Mesenchymal stem cell (in vitro differentiated cells and primary cell): ENCODE measurements at places on chromosomes 7 and 10.

DNA sequence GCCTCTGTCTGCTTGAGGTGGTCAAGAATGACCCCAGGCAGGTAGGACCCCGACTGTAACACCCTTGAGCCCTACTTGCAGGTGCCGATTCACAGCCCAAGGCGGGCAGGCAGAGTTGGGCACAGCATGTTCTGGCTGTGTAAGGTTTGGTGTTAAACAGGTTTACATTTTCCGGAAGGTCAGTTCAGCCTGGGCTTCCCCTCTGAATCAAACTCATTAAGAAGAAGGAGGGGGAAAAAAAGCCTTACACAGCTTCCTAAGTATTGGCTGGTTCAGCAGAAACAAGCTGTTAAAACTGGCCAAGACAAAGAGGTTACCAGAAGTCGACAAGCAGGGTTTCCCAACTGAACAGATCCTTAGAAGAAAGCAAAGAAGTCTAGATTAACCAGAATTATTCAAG lies 132.7 kb downstream of the PRPF18 start:
- DNase-seq, result no peak

DNA sequence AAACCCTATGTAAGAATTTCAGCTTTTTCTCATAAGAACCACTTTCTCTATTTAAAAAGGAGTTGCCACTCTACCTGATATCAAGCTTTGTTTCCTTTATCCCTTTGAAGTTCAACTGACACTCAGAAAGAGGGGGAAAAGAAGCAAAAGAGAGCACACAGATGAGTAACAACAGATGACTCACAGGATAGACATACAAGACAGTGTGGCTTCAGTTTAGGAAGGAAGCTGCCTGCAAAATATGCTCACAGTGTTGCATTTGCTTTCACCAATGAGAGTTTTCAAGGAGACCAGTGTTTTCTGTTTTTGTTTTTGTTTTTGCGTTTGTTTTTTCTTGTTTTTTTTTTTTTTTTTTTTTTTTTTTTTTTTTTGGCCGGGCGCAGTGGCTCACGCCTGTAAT lies 1181.6 kb downstream of the DNAJB9 start:
- peak; percentile 3 for DNase-seq

- DNase-seq, result no peak
These were observed 22.1 kb upstream of the GLCCI1 start for GRCh38 chr7:7946486-7946885.

GRCh38 chr10:122710576-122710975 lies 10.9 kb upstream of the C10orf120 start:
- DNase-seq, result no peak

DNA sequence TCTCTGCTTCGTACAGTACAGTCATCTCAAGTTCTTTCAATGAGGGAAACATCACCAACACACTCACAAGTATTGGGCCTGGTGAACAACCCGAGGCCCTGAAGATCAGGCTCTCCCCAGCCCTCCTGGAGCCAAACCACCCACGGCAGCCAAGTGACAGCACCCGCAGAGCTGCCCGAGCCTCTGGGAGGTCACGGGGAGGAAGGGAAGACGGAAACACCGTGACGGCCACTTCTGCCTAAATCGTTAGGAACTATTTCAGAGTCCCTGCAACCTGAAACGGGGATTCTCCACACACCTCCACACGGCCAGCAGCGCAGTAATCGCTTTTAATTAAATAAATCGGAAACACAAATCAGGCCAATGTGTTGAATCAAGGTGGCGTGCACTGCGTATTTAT lies 222.6 kb downstream of the MAD1L1 start:
- no peak for DNase-seq

GRCh38 chr10:127196282-127197153 lies at the start of gene INSYN2A:
Gene INSYN2A (minus strand): TSS chr10:127196591. CDS start chr10:127176395, 20,196 bp downstream.
- DNase-seq, result peak; percentile 58

- no peak for DNase-seq
These were observed 124.4 kb downstream of the DOCK4 start for GRCh38 chr7:112081778-112082177.

GRCh38 chr7:157136372-157136771 lies 2.4 kb upstream of the UBE3C start:
- peak; percentile 68 for DNase-seq

DNA sequence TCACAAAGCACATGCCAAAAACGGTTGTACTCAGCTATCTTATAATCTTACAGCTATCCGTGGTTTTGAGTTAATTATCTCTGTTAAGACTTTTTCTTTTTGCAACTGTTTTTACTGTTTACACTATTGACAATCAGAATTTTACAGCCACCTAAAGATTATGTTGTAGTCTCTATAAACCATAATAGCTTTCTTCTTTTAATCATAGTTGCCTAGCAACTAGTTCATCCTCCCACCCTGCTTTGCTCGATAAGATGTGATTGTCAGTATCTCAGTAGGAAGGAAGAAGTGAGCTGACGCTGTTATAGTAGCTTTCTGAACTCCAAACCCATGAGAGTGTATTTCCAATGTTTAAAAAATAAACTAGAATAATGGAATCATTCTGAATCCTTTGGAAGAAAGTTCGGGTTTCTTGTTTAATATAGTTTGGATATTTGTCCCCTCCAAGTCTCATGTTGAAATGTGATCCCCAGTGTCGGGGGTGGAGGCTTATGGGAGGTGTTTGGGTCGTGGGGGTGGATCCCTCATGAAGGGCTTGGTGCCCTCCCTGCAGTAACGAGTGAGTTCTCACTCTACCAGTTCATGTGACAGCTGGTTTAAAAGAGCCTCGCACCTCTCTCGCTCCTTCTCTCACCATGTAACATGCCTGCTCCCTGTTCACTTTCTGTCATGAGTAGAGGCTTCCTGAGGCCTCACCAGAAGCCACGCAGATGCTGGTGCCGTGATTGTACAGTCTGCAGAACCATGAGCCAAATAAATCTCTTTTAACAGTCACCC lies 68.1 kb downstream of the SVOPL start:
- no peak for DNase-seq

- no peak for DNase-seq
These were observed 36.5 kb downstream of the MCU start for GRCh38 chr10:72728462-72728861.

DNA sequence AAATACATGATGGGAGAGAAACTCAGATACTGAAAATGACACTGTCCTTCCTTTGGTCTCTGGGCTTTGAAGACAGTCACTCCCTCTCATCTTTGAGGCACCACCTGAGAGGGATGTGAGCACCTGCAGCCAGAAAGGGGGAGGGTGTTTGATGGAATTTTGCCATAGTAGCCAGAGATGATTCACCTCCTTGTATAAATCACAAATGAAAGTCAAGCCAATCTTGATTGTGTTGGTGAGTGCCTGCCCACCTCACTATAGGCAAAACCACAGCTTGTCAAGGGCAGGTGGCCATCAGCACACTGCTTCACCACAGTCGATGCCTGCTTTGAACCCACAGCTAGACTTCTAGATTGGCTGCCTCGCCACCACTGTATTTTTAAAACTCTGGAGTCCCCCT lies 48.2 kb downstream of the PON1 start:
- DNase-seq, result no peak

- no peak for DNase-seq
These were observed 44.1 kb upstream of the MXI1 start for GRCh38 chr10:110163192-110163773.

- DNase-seq, result no peak
These were observed 13.9 kb upstream of the PRXL2A start for GRCh38 chr10:80394358-80394916.

GRCh38 chr10:3612183-3613001 lies 172.6 kb downstream of the KLF6 start:
- DNase-seq, result no peak

DNA sequence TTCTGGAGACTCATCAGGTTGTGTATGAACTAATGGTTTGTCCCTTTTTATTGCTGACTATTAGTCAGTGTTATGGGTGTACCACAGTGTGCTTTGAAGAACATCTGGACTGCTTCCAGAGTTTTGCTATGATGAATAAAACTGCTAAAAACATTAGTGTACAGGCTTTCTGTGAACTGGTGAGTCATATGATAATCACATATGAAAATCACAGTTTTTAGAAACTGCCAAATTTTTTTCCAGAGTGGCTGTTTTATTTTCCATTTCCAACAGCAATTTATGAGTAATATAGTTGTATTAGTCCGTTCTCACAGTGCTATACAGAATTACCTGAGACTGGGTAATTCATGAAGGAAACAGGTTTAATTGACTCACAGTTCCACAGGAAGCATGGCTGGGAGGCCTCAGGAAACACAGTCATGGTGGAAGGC lies 281.2 kb upstream of the VSTM2A start:
- DNase-seq, result no peak

DNA sequence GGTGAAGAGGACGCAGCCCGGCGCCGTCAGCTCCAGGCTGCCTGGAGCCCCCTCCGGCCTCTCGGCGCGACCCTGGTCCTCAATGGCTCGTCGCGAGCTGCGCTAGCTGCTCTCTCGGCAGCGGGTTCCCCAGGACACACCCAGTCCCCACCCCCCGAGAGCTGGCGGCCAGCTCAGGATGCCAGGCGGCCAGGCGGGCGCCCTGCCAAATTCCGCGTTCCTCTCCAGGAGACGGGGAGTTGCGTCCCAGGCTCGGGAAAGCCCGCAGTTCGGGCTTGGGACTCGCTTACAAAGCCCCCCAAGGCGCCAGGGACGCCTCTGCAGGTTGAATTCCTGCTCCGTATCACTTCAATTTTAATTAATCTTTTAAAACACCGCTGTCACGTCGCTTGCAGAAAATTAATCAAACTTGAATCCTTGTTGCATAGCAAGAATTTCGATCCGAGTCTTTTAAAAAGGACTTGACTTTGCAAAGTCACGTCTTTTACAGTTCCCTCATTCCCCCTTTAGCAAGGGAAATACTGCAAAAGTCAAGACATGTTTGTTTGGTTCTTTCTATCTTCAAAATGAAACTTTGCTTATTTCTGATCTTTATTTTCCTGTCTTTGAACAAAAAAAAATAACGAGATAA lies 28.2 kb downstream of the SKIDA1 start:
- DNase-seq, result peak; percentile 84

- DNase-seq, result no peak
These were observed 366.2 kb downstream of the PCDH15 start for GRCh38 chr10:54434782-54435181.

GRCh38 chr10:33494694-33495265 lies 160.3 kb upstream of the NRP1 start:
- DNase-seq, result no peak

GRCh38 chr7:40915071-40915470 lies 780.3 kb downstream of the SUGCT start:
- no peak for DNase-seq

- no peak for DNase-seq
These were observed 112.0 kb downstream of the UBE2H start for GRCh38 chr7:129840757-129841156.

DNA sequence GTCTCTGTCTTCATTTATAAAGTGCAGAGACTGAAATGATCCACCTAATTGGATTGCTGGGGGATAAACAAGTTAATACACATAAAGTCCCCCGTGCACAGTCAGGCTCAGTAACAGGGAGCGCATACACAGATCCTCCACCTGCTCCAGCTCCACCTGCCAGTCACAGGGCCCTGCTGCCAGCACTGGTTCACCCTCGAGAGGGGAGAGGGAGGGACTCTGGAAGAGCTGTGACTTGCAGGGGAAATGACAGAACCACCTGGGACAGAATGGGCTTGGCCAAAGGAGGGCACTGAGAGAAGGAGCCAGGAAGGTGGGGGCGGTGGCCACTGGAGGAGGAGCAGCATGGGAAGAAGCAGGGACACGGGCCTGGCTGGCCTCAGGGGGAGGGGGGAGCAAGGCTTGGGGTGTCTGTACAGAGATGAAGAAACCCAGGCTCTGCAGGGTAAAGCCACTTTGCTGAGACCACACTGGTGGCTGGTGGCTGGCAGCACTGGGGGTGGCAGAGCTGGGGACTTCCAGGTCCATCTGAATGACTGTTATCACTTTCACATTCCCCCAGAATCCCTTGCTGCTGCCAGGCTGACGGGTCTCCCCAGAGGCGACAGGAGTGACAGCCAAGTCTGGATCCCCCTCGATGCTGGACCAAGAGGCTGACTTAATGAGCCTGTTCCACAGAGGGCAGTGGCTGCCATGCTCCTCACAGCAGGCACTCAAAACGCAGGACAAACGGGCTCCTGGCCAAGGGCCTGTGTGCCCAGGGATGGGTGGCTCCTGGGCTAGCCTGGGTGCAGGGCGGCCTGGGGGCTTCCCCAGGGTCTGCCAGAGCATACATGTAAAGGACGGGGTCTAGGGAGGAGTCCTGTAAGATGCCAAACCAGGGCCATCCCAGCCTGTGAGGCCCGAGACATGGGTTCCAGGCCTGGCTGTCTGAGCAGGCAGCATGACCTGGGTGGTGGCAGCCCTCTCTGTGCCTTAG lies 151.1 kb downstream of the SH3PXD2A start:
- no peak for DNase-seq

- DNase-seq, result peak; percentile 56
These were observed 17.7 kb upstream of the NRP1 start for GRCh38 chr10:33352175-33352574.

DNA sequence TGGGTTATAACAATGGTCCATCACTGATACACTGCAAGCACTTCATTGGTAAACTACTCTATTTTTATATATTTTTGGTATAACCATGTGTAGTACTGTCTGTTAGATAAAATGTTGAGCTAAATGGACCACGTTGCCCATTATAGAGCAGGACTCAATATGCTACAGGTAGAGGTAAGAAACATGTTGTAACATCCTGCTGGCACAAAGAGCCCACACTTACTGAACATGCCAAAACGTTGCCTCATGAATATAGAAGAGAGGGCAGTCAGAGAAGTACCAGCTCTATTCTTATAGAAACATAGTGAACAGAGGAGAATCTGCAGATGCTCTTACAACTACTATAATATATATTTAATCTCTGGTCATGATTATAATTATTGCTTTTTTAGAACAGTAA lies 18.4 kb upstream of the MET start:
- no peak for DNase-seq

GRCh38 chr7:24409431-24410024 lies 125.5 kb downstream of the NPY start:
- no peak for DNase-seq

DNA sequence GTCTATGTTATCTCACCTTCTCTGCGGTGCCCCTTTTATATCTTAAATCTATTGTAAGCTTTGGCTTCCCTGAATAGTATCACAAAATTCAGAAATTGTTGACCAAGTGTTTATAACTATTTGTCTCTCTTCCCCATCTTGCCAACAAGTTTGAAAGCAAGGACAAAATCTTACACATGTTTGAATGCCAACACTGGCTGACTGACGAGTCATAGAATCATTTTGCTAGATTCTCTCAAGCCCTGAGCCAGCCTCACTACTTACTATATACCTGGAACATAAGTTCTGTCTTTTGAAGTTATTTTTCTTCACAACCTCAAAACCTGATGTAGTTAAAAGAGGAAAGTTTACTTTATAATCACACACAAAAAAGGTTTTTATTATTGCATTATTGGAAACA lies 700.7 kb downstream of the PHTF2 start:
- no peak for DNase-seq

- DNase-seq, result no peak
These were observed 940 bp downstream of the NSMCE4A start for GRCh38 chr10:121974019-121974534.

- no peak for DNase-seq
These were observed 3.1 kb upstream of the ZNF12 start for GRCh38 chr7:6709808-6710207.

DNA sequence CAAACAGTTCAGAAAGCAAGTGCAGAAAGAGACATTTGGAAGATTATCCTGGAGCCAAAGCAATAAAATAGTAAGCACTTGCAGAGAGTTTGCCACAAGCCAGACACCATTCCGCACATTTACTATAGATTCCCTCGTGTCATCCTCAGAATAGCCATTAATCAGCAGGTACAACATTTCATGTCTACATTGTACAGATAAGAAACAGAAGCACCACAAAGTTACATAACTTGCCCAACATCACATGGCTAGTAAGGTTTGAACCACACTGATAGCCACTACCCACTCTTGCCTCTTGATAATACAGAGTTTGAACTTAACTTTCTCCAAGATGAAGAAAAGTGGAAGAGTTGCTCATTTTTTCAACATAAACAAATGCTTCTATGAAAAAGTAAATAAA lies 40.6 kb upstream of the GHITM start:
- DNase-seq, result no peak
